ENCODE measurements at places on chromosomes 7 and 10.

DNA sequence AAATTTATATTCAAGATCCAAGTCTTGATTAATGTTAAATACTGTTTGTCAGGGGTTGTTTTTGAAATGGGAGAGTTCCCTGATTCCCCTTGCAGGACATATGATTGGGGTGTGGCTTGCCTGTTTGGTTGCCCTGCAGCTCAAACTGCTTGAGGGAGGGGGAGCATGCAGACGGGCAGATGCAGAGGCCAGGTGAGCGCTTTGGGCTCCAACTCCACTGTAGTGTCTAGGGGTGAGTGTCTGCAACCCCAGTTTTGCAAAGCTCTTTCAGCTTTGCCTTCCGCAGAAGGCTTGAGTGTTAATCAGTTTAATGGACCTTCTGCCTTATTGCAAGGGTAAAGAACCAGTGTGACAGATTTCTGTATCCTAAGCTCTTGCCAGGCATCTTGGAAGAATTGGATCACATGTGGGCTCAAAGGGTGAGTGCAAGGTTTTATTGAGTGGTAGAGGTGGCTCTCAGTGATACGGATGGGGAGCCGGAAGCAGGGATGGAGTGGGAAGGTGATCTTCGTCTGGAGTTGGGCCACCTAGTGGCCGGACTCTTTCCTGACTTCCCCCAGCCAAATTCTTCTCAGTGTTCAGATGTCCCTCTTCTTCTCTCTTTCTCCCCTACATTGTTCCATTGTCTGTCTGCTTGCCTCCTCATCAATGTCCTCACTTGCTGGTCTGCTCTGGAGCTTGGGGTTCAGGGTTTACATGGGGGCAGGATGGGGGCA lies 479.7 kb downstream of the ATRNL1 start:
- DNase-seq, result no peak

- DNase-seq, result no peak
Measured at GRCh38 chr7:151349507-151349853, 7.9 kb downstream of the NUB1 start.

GRCh38 chr10:1648648-1649047 lies 88.7 kb downstream of the ADARB2 start:
- no peak for DNase-seq

DNA sequence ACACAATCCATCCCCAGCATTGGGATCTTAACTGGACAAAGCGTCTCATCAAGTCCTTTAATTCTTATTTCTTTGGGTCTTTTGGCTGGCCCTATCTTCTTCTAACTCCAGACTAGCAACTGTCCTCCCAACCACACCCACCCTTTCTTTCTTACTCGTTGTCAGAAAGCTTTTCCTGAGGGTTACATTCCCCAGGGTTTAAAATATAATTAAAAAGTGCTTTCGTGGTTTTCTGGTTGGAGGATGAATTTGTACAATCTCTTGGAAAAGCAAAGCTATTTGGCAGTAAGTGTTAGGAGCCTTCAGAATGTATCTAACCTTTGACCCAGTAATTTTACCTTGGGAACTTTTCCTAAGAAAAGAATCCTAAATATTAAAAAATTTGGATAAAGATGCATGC lies 10.4 kb upstream of the ITGB8 start:
- no peak for DNase-seq

- no peak for DNase-seq
Measured at GRCh38 chr7:107233-107632, 85.1 kb upstream of the FAM20C start.

DNA sequence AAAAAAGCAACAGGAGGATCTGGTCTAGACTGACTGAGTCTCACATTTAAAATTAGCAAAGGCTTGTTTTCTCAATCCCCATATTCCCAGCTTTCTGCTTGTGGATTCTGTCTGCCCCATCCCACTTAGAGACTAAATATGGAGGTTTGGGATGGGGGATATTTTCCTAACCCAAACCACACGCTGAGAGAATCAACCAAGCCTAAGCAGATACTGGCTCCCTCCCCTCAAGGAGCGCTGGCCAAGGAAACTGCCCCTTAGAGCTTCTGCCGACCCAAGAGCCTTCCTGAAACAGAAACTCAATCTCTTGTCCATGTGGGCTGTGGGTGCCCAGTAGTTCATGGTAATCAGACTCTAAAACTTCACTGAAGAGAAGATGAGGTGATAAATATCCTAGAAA lies 3.9 kb downstream of the FFAR4 start:
- no peak for DNase-seq

GRCh38 chr10:1210667-1211066 lies 154.5 kb downstream of the WDR37 start:
- no peak for DNase-seq

- DNase-seq, result peak; percentile 14
Measured at GRCh38 chr10:52779541-52780390, 7.2 kb upstream of the MBL2 start.

Measured in stimulated activated CD4-positive, alpha-beta T cell treated with anti-CD3 and anti-CD28 coated beads, Interleukin-15, amount 100 ng/mL, for 48 hours (primary cell).